ENCODE measurements at places on chromosomes 1 and 21.

DNA sequence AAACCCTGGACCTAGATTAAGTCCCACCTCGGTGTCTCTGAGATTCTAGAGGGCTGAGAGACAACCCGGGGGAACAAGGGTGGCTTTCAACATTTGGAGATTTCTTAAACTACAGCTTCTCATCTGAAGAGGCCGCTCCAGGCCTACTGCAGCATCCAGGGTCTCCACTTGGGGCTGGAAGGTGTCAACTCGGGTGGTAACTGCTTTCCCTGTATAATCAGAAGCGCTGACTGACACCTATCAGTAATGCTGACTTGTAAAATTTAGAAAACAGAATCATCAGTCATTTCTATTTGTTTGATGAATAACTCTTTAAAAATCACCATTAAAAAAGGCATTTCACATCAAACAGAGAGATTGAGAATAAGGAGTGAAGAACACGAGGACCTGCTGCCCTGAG is 226.0 kb downstream of the PBX1 start:
- DNase-seq, result no peak

- DNase-seq, result no peak
Measured at GRCh38 chr1:61051719-61052394, 30.5 kb upstream of the NFIA start.

- DNase-seq, result peak; percentile 93
Measured at GRCh38 chr1:229270547-229271447, at the start of gene RAB4A. Gene RAB4A (plus strand): TSS chr1:229271111. CDS start chr1:229271340, 229 bp downstream.

DNA sequence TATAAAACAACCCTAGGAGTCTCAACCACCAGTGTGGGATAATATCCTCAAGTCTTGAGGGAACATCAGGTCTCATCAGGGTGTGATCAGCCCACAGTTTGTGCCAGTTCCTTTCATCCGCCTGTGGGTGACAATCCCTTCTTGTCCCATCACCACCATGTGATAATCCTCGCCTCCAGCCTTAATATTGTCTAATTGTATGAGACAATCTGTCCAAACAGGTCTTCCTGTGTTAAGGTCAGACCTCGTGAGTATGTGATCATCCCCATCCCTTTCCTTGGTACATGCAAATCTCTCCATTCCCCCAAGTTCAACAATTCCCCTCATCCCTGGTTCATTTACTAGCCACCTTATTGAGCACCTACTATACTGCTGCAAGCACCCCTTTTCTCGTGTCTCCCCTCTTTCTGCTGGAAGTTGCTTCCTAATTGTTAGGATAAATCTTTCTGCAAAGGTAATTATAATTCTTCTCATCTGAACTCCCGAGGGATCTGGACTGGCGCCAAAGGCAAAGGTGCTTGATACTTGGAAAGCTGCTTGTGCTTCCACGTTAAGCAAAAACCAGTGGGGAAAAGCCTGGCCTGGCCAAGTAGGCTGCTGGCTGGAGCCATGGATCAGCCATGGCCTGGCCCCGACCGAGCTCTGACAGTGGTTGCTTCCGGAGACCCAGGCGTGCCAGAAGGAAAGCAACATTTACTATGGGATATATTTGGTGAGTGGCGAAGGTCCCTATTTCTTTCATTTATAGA is 92.5 kb downstream of the RNF220 start:
- DNase-seq, result no peak

DNA sequence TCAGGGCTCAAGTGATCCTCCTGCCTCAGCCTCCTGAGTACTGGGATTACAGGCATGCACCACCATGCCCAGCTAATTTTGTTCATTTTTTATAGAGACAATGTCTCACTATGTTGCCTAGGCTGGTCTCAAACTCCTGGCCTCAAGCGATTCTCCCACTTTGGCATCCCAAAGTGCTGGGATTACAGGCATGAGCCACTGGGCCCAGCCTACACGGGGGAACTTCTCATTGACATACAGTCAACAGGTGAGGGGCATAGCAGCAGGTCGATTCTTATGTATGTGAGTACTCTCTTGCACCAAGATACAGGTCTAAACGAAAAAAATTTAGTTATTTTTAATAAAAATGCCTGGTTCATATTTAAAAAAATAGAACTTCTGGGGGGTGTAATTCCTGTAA is 39.5 kb upstream of the HHAT start:
- no peak for DNase-seq

- DNase-seq, result no peak
Measured at GRCh38 chr1:25205786-25206185, 26.5 kb downstream of the SYF2 start.

GRCh38 chr1:161803181-161803580 is 37.1 kb downstream of the ATF6 start:
- DNase-seq, result no peak

DNA sequence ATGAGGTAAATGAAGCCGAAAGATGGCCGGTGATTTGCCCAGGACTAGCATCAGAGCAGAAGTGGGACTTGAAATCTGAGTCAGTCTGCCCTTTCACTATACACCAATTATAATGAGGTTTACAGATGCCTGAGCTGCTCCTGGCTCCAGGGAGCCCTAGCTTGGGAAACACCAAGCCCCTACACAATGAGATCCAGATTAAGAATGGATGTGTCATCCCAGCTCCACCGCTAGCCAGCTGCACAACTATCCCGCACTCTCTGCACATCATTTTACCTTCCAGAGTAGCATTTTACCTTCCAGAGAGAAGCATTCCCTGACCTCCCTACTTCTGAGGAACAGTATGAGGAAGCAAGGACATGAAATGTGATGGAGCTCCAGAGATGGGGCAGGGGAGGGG is 27.0 kb downstream of the SERTAD4 start:
- no peak for DNase-seq
